ENCODE measurements at places on chromosomes 5 and 9.

GRCh38 chr5:2700876-2701275 is 50.6 kb downstream of the IRX2 start:
- no peak for DNase-seq

DNA sequence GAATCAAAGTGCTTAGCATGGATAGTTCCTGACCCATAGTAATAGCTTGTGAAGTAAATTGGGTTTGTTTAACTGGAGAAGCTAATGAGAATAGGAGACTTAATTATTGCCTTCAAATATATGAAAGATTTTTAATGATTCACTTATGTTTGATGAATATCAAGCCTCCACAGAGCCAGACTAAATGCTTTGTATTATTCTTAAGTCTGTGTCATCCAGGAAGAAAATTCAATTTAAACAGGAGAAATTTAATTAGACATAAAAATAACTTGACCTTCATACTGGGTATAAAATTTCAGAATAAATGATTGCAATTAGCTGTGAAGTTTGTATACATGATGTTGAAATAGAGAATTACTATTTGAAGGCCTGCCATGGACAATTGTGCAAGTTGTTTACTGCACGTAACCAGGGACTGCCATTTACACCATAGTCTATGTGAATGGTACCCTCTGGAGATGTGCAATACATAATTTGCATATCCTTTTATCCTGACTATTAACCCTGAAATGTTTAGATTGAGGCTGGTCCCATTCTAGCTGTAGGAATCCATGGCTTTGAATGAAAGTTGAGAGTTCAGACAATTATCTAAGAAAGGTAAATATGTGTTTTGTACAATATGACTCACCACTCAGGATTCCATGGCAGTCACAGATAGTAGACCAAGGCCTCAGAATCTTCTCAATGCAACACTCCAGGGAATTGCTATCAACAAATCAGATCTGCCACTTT is 133.5 kb upstream of the IL12B start:
- DNase-seq: peak; percentile 46

DNA sequence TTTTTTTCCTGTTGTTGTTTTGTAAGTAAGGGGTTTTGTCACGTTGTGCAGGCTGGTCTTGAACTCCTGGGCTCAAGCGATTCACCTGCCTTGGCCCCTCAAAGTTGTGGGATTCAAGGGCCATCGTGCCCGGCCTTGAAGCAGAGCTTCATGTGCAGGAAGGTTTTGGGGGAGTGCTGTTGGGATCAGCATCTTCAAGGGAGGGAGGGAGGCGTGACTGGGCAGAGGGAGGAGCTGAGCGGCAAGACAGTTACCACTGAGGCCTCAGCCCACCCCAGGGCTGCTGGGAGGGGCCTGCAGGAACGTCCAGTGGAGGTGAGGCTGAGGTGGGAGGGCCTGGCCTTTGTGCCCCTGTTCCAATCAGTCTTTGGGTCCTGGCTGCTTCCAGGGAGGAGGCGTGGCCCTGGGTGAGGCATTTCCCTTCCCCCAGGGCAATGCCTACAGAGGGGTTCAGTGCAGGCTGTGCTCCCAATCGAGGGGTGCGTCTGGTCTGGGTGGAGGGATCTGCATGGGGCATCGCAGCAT is 21.4 kb downstream of the OR2V1 start:
- no peak for DNase-seq

GRCh38 chr9:34552606-34552981 is 29.8 kb upstream of the ENHO start:
- DNase-seq: no peak

- DNase-seq: no peak
These were observed 1.9 kb downstream of the ZNF354B start for GRCh38 chr5:178861627-178862026.

GRCh38 chr5:143567583-143568504 is 164.4 kb upstream of the NR3C1 start:
- no peak for DNase-seq

DNA sequence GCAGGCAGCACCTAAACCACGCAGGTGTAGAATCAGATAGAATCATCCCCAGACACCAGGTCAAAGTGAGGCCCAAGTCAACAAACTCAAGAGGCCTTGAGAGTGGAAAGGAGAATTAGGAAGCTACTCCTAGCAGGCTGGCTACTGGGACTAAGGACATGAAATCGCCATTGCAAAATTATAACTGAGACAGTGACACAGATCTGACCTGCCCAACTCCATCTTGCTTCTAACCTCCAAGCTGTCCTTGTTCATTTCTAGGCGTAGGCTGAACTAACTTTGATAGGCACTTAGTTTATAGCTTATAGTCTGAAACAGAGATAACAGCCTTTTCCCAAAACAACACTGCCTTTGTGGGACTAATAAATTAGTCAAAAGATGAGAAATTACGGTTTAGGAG is 52.8 kb downstream of the ACTL7B start:
- DNase-seq: peak; percentile 41
